NCI-H510A (cell line): ENCODE measurements at places on chromosomes 12 and 14.
A peak's percentile ranks its signal among the peaks of the same experiment; 100 is the strongest.

DNA sequence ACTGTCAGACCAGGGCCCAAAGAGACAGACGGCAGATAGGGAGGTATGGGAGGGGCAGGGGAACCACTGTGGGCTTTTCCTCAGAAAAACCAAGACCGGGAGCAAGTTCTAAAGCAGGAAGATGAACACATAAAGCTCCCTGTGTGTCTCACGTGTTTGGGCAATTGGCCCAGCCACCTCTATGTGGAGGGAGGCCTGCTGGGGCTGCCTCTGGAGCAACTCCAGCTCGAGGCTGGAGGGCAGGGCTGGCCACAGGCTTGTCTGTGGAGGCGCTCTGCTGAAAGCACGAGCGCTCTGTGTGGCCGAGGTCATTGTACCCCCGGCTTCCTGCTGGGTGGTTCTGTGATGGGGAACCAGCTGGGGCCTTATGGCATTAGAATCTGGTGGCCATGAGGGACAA lies 36.4 kb downstream of the TRAFD1 start:
- DNase-seq, result no peak

DNA sequence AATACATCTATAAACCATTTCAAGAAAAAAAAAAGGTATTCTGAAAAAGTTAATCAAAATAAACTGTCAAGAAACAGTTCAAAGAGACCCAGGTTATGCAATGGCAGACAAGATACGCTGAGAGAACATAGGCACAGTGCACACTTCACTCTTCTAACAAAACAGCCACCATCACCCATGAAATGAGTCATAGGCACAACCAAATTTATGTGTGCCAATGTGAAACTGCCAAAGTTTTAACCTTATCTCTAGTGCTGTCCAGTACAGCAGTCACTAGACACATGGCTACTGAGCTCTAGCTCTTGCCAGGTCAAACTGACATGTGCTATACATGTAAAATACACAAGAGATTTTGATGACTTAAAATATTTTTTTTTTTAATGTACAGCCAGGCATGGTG lies 1.4 kb downstream of the CEP128 start:
- DNase-seq, result no peak

DNA sequence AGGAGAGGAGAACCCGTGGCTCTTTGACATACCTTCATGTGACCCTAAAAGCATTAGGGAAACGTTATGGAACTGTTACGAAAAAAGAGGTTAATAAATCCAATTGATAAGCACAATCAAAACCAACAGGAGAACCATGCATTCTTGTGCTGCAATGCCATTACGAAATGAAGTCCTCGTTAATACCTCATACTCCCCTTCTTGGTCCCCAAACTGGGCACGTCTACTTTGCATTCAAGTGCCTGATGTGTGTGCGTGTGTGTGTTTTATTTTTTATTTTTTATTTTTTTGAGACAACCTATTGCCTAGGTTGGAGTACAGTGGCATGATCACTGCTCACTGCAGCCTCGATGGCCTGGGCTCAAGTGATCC lies 150.0 kb downstream of the ETV6 start:
- DNase-seq, result no peak

- no peak for DNase-seq
These were observed 22.7 kb downstream of the LRRC74A start for GRCh38 chr14:76848879-76849278.

DNA sequence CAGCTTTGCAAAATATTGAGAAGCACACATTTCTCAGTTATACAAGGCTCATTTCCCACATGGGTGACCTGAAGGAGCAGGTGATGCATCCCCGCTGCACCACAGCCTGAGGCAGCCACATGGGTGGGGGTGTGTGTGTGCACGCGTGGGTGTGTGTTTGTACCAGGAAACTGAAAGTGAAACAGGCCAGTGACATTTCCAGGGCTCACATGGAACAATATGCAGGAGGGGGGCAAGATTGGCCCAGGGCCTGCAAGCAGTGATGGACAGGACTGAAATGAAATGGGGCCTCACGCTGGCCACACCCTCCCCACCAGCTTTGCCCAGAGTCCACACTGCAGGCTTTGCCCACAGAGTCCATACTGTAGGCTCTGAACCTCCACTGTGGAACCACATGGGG lies 154.2 kb upstream of the PARP11 start:
- no peak for DNase-seq

DNA sequence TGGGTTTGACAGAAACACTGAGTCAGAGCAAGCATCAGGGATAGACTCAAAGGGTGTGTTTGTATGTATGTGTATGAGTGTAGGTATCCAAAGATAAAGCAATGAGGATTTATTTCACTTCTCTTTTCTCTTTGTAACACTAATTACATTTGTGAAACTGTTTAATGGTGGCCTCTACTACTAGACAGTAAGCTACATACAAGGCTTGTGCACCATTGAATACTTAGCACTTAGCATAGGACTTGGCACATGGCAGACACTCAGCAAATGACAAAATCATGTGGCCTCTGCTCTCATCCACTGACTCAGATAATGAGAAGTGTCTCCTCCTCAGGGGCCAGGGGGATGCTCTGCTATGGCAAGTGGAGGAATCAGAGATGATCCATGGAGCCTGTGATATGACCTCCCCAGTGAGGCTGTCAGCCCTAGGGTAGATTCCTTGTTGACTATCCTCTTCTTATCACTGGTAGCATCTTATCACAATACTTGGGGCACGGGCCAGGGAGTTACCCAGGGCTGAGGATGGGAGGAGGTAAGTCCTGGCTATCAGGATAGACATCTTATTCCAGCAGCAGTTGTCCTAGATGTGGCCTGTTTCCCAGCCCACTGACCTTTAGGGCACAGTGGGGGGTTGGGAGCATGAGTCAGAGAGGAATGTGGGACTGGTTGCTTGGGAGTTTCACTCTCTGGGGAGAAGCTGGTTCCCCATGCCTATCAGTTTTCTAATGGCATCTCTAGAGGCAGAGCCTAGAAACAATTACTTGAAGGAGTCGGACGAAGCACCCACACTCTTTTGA lies 71.2 kb upstream of the HOXC13 start:
- no peak for DNase-seq

- no peak for DNase-seq
These were observed 2.1 kb upstream of the TEDC1 start for GRCh38 chr14:105488781-105489541.

DNA sequence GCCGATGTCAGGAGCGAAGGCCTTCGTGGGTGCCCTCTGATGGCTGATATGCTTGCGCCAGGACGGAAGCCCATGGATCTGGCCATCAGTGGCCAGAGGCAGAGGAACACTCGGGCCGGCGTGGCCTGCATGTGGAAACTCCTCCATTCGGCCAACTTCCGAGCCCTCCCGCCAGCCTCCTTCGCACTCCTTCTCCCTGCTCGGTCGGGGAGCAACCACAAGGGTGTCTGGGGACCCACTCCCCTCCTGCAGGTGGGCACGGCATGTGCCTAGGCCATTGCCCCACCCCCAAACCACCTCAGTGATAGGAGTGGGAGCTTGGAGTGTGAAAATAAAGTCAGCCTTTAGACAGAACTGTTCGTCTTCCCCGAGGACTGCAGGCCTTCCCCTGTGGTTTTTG lies 231.3 kb downstream of the BCL11B start:
- DNase-seq, result no peak

GRCh38 chr12:24591079-24591626 lies 357.7 kb downstream of the BCAT1 start:
- no peak for DNase-seq

DNA sequence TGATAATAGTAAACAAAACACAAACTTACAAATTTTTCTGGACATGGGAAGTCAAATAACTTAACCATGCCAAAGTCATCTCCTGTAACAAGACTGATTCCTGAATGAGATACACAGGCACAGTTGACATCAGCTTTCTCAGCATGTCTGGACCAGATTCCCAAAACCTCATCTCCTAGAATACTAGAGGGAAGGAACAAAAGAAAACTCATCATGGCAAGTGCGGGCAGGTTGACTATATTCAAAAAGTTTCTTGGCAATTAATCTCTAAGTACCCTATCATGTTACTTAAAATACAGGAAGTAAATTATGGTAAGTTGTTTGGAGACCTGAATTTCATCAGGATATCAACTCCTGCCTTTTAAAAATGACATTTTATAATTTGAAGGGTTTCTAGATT lies 53.9 kb downstream of the ZC3H14 start:
- no peak for DNase-seq

GRCh38 chr12:111569363-111570083 lies 29.6 kb downstream of the ATXN2 start:
- no peak for DNase-seq

GRCh38 chr12:12290206-12290605 lies 23.4 kb upstream of the LRP6 start:
- no peak for DNase-seq

- no peak for DNase-seq
These were observed 38.8 kb downstream of the FAM222A start for GRCh38 chr12:109752117-109753053.

GRCh38 chr12:111227476-111228420 lies 141.1 kb downstream of the PHETA1 start:
- no peak for DNase-seq

GRCh38 chr14:26525085-26525484 lies 72.7 kb downstream of the NOVA1 start:
- DNase-seq, result no peak

GRCh38 chr14:28751467-28752058 lies 15.0 kb upstream of the FOXG1 start:
- peak; percentile 72 for DNase-seq

DNA sequence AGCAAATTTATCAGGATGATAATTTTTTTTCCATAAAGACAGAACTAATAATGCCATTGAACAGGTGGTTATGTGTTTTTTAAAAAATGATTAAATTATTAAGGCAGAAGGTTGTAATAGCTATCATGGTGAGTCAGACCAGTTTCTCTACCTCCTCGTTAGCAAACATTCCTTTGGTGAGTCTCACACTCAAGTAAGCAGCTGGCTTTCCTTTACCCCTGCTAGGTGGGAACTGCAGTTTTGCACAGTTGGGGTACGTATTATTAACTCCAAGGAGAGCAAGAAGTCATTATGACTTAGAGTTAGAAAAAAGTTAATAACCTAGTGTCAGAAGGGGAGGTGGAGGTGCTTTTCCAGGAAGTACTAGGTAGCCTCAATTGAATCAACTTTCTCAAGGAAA lies 165.3 kb downstream of the SNAPC1 start:
- DNase-seq, result no peak

DNA sequence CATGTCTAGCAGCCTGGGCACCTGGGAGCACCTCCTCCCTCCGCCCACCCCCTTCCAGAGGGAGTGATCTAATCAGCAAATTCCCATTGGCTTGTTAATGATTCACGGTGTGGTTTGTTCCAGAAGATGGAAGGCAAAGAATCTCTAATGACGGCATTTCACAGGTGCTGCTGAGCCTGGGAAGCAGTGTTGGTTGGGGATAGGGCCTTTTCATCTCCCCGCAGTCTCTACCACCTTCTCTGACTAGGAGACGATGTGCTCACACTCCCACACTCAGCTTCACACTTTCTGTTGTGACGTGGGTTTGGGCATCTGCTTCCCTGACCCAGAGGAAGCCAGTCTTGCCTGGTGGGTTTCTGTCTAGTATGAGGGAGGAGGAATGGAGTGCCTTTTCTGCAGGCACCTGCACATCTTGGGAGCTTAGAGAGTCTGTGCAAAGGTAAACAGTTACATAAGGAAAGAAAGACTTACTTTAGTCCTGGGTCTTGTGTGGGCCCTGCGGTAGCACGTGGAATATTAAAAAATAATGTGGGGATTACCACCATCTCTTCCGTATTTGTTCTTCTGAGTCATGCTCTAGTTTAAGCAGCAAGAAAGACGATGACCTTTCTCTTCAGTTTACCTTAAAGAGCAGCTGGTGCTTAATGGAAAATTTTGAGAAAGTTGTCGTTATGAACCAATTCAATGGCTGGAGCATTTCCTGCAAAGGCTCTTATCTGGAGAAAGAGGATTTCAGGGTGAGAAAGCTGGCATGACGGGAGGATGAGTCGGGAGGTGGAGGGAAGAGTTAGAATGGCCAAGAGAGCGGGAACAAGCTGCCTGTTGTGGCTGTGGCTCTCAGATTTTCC lies 70.6 kb upstream of the ARHGAP5 start:
- no peak for DNase-seq

DNA sequence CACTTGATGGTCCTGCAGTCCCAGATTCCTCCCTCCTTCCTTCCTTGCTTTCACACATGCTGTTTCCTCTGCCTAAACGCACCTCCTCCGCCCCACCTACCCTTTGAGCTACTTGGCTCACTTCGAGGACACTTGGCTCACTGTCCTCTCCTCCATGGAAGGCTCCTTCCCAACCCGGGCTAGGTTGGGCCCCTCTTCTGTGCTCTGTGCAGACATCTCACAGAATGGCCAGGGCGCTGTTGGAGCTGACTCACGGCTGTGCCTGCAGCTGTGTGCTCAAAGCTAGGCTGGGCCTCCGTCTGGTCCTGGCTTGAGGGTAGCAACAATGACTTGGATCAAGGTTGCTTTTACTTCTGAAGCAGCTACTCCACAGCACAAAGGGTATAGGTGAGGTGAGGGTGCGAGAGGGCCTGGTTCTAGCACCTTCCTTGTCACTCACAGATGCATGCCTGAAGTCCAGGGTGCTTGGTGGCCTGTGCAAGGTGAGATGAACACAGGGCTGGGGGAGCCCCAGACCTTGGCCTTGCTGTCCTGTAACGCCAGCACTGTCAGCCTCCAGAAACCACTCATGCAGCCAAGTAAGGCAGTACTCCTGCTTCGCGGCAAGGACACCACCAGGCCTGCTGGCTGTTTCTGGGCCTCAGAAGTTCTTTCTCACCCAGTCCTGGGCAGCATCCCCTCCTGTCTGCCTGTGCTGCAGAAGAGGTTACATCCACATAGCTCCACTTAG lies 61.8 kb downstream of the GALNT16 start:
- DNase-seq, result no peak

GRCh38 chr12:68111995-68112394 lies 47.5 kb downstream of the IFNG start:
- DNase-seq, result no peak

GRCh38 chr12:82223426-82223825 lies 134.8 kb downstream of the CCDC59 start:
- DNase-seq, result no peak

- no peak for DNase-seq
These were observed 102.7 kb downstream of the DICER1 start for GRCh38 chr14:95054346-95055280.
